ENCODE measurements at places on chromosomes 2 and 18.

DNA sequence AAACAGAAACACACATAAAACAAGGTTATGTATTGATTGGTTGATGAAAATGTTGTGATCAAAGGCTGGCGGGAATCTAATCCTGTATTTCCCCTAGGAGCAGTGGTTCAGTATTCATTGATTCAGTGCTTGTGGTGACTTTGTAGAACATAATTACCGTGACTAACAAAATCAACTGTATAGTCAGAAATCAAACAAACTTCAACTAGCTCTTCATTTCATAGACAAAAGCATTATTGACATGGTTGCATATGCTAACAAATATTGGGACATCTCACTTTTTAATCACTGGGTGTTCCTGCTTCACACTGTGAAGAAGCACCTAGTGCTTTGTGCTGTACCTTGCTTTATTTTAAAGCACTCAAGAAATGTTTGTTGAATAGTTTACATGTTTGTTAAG, 41.4 kb downstream of the USP14 start:
- DNase-seq: no peak

GRCh38 chr18:26487437-26487836, 60.9 kb downstream of the KCTD1 start:
- DNase-seq: no peak

GRCh38 chr18:38709122-38709521, 1143.5 kb upstream of the CELF4 start:
- DNase-seq: no peak

GRCh38 chr2:38682008-38682575, 16.2 kb downstream of the GALM start:
- no peak for DNase-seq

- DNase-seq: no peak
These were observed 2.4 kb downstream of the CDK5R2 start for GRCh38 chr2:218961651-218962570.

GRCh38 chr18:32349728-32350395, 120.8 kb downstream of the GAREM1 start:
- peak; percentile 69 for DNase-seq

GRCh38 chr2:234169674-234170073, 119.2 kb downstream of the SPP2 start:
- no peak for DNase-seq

GRCh38 chr2:203432811-203433210, 102.3 kb downstream of the RAPH1 start:
- DNase-seq: no peak

DNA sequence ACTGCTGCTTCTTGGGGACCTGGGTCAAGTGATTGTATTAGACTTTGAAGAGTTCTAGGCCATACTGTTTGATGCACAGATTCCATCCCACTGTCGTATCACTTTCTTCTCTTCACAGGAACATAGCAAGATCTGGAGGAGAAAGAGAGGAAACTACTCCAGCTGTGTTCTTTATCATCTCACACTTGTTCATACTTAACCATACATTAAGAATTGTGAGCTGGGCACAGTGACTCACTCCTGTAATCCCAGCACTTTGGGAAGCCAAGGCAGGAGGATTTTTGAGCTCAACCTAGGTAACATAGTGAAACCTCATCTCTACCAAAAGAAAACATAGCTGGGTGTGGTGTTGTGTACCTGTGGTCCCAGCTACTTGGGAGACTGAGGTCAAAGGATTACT, 111.7 kb downstream of the PARD3B start:
- DNase-seq: no peak

DNA sequence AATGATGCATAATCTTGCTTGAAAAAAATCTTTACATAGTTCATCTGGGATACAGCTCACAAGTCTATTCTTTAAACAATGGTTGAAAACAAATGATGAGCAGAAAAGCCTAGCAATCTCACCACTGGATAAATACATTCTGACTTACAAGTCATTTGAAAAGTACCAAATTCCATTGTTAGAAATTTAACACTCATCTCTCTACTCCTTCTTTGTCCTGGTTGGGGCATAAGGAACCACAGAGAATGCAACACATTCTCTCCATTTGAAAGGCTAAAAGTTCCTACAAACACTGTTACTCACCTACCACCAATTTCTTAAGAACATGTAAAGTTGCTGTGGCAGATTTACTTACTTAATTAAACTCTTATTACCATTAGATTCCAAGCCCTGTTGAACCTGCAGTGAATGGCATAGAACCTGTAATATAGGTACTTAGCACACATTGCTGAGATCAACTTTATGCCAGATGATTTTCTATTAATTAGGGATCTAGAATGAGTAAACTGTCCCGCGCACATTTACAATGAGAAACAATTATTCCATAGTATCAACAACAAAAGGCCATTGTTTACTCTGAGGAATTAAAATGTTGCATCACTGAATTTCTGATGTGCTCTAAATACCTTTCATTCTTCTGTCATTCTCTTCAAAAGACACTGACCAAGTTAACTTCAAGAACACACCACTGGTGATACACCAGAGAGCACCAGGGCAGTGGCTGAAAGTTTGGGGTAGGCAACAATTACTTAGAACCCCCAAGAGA, 69.6 kb downstream of the CABYR start:
- no peak for DNase-seq

- DNase-seq: no peak
These were observed 46.0 kb downstream of the CYP27C1 start for GRCh38 chr2:127174136-127174535.

DNA sequence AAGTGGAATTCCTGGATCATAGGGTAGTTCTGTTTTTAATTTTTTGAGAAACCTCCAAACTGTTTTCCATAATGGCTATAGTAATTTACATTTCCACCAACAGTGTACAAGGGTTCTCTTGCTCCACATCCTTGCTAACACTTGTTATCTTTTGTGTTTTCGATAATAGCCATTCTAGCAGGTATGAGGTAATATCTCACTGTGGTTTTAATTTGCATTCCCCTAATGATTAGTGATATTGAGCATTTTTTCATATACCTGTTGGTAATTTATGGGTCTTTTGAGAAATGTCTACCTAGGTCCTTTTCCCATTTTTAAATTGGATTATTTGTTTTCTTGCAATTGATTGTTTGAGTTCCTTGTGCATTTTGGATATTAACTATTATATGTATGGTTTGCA, 39.6 kb downstream of the DIS3L2 start:
- DNase-seq: no peak
